ENCODE measurements at places on chromosomes 4 and X.
A peak's percentile ranks its signal among the peaks of the same experiment; 100 is the strongest.

GRCh38 chr4:88002786-88003185, 4.6 kb upstream of the PKD2 start:
- no peak for DNase-seq

DNA sequence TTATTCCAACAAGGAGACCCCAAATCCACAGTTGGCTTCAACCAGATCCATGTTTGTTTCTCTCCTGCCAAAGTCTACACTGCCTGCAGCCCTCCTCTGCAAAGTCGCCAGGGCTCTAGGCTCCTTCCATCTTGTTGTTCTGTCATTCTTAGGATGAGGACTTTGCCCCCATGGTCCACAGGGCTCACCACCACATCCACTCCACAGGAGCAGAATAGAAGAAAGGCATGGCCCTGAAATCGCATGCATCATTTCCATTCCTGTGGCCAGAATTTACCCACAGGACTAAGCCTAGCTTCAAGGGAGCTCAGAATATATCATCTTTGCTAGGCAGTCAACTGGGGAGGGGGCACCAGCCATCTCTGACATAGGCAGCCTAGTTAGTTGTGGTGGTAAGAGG, 254.7 kb downstream of the FBXW7 start:
- no peak for DNase-seq

- DNase-seq: no peak
Measured at GRCh38 chrX:46673620-46674359, 85.1 kb downstream of the SLC9A7 start.

GRCh38 chrX:19960913-19961312, 29.9 kb downstream of the BCLAF3 start:
- no peak for DNase-seq

- DNase-seq: no peak
Measured at GRCh38 chr4:167105857-167106256, 128.4 kb downstream of the SPOCK3 start.

GRCh38 chr4:111945014-111945413, 200.2 kb upstream of the FAM241A start:
- DNase-seq: no peak

GRCh38 chr4:110654254-110654635, 31.4 kb upstream of the PITX2 start:
- DNase-seq: no peak

- no peak for DNase-seq
Measured at GRCh38 chrX:68304602-68305001, 128.7 kb downstream of the OPHN1 start.

- DNase-seq: no peak
Measured at GRCh38 chrX:16528620-16529019, 121.3 kb upstream of the S100G start.

- DNase-seq: no peak
Measured at GRCh38 chr4:143405075-143405730, 68.5 kb downstream of the GAB1 start.

DNA sequence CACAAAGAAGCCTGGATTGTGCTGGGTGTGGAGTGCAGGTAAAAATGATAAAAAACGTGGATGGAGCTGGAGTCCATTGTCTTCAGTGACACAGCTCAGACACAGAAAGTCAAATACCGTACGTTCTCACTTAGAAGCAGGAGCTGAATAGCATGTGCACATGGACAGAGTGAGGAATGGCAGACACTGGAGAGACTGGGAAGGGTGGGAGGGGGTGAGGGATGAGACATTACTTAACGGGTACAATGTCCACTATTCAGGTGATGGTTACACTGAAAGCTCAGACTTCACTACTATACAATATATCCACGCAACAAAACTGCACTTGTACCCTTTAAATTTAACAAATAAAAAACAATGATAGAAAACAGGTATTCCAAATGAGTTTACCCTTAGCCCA, 18.1 kb upstream of the IRAK1 start:
- no peak for DNase-seq

DNA sequence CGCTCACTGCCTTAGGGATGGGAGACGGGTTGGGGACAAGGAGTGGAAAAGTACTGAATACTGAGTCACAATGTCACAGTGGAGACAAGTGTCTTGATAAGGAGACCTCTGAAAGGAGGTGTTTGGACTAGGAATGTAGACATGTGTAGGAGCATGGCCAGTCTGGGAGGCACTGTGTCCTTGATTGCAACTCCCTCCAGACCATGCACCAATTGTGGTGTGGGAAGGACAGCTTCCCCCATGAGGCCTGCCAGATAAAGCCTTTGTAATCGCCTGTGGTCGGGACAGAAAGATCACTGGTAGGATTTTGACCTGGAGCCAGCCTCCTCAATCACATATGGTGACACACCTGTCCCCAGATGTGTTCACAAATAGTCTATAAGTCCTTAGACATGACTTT, 64.1 kb downstream of the USP38 start:
- no peak for DNase-seq

DNA sequence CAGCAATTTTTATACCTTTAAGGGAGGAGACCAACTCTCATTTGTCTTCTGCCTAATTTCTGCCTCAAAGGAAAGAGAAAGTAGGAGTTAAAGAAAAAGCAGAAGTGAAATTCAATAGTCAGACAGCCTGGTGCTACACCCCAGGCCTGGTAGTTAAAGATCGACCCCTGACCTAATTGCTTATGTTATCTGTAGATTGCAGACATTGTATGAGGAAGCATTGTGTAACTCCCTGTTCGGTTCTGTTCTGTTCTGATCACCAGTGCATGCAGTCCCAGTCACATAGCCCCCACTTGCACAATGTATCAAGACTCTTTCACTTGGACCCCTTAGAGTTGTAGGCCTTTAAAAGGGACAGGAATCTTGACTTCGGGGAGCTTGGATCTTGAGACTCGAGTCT, 335.9 kb upstream of the AR start:
- DNase-seq: no peak

DNA sequence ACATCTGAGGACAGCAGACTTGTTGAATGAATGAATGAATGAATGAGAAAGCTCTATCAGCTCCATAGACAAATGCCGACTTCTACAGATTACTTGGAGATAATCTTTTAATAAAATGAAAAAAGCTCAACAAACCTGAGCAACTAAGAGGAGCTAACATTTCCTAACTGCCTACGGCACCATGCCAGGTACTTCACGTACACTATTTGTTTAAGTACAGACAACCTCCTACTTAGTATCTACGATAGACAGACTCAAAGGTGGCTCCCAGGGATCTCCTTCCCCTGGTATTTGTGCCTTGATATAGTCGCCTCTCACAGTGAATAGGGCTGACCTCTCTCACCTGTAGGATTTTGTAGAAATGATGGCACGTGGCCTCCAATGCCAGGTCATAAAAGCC, 412.2 kb upstream of the FAT1 start:
- DNase-seq: no peak

GRCh38 chr4:40630335-40631021, 814 bp upstream of the RBM47 start:
- DNase-seq: peak; percentile 3

DNA sequence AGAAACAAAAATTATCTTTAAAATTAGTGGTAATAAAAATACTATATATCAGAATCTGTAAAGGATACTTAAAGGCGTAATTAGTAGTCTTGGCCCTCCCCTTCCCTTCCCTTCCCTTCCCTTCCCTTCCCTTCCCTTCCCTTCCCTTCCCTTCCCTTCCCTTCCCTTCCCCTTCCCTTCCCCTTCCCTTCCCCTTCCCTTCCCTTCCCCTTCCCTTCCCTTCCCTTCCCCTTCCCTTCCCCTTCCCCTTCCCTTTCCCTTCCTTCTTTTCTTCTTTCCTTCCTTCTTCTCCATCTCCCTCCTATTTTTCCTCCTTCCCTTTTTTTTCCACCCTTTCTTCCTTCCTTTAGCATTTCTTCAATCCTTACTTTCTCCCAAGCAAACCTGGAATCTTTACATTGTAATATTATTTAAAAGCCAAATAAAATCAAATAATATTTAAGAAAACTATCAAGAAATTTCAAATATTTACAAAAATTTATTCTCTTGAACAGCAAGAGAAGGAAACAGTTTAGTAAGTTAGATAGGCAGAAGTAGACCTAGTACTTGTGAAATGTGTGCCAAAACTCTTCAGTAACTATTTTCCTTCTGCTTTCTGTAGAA, 379.8 kb upstream of the ATOH1 start:
- no peak for DNase-seq

DNA sequence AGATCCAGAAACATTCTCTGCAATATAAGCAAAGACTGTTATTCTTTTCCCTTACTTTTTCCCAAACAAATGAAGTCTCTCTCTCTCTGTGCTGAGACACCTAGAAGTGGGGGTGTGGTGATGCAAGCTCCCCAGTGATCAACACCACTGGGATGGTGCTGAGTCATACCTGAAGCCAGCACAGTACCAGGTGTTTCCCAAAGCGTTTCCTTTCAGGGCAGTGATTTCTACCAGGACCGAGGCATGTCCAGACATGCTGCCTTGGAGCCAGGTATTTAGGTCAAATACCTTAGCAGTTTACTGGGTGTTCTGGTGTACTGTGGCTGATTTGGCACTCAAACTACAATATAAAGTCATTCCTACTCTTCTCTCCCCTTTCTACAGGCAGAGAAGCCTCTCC, 726.5 kb downstream of the FAM133A start:
- DNase-seq: no peak

GRCh38 chr4:48483006-48483776, at the start of gene SLC10A4:
TSS of gene SLC10A4 (plus strand) at chr4:48483343. CDS start at chr4:48483562, 219 bp downstream.
- DNase-seq: no peak

- no peak for DNase-seq
Measured at GRCh38 chr4:141467225-141467624, 169.2 kb upstream of the IL15 start.

DNA sequence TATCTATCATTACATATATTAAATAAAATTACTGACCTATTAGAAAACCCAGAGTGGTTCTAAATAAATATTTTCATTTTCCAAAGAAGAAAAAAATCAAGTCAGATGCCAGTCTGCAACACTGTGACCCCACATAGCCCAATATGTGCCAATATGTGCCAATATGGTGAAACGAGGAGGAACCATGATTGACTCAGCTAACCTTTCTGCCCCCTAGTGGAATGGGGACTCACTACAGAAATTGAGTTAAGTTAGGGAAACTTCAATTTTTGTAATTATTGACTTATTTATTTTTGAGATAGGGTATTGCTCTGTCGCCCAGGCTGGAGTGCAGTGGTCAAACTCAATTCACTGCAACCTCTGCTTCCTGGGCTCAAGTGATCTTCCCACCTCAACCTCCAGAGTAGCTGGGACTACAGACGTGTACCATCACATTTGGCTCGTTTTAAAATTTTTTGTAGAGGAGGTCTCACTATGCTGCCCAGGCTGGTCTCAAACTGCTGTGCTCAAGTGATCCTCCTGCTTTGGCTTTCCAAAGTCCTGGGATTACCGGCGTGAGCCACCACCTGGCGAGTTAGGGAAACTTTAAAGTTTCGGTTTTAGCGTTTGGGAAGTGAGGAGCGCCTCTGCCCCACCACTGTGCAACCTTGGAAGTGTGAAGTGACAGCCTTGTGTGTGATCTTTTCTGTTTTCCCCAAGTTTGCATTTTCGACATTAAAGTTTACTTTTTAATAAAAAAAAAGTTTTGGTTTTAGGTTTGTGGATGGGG, 116.8 kb upstream of the SHISA3 start:
- DNase-seq: no peak

GRCh38 chr4:26322346-26322745, 1.5 kb downstream of the RBPJ start:
- DNase-seq: no peak

- peak; percentile 10 for DNase-seq
Measured at GRCh38 chrX:68647156-68647957, at the start of gene STARD8. TSS of gene STARD8 (plus strand) at chrX:68647666. CDS start at chrX:68647883, 217 bp downstream.

GRCh38 chrX:107726816-107727534, 48.6 kb downstream of the TSC22D3 start:
- DNase-seq: no peak

- no peak for DNase-seq
Measured at GRCh38 chr4:84895283-84895682, 71.2 kb downstream of the WDFY3 start.

- no peak for DNase-seq
Measured at GRCh38 chrX:138229718-138230117, 481.8 kb downstream of the FGF13 start.
